Adipocyte (in vitro differentiated cells): ENCODE measurements at places on chromosomes 7 and 10.

DNA sequence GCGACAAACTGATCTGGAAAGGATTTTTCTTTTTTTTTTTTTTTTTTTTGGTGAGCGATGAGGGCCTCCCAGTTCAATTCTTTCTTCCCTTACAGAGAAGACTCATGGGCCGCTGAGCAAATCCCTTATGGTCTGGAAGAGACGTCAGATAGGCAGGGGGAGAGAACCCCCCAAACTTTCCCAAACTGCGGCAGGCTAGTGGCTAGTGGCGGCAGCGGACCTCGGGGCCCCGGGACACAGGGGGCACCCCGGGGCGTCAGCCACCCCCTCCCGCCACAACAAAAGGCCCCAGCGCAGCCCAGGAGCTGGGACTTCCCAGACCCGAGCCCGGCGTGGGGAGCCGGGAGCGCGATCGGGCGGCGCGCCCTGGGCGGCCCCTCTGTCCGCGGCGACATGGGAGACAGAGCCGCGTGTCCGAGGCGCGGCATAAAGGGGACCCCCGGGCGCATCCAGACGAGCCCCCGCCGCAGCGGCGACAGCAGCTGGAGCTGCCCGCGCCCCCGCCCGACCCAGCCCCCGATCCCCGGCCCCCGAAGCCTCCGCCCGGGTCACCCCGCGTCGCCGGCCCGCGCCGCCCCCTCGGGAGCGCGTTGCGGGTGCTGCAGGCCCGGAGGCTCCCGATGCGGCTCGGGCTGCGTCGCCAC lies 755 bp downstream of the FAM171A1 start:
- DNase-seq = peak; percentile 68

- DNase-seq = peak; percentile 32
Measured at GRCh38 chr10:96511044-96511945, 2.4 kb downstream of the TLL2 start.

- DNase-seq = no peak
Measured at GRCh38 chr10:37952043-37952755, 24.2 kb downstream of the ZNF25 start.

DNA sequence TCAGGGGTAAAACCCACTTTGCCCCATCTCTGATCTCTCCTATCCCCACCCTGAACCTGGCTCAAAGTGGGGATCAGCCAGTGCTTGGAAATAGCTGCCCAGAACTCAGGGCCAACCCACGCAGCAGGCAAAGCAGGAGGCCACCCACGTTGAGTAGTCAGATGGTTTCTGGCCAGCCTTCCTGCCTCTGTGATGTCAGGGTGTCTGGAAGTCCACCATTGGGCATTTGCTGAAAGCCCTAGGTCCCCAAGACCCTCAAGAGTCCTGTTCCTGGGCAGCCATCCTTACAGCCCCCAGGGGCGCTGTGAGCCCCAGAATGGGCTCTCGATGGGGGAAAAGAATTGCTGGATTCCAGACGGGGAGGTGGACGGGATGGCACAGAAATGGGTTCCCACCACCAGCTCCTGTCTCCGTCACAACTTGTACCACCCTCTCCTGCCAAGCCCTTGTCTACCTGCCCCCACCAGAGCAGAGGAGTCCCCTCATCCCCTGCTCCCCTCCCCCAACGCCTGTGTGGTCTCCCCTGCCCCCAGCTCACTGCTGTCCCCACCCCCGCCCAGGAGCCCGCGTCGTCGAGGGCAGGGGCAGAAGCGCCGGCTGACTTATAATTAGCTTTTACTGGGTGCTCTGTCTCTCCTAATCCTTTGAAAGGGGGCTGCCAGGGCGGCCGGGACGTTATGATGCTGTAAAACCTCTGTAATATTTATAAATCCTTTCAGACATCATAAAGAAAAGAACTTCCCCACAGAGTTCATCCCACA lies 3.9 kb downstream of the MYL10 start:
- peak; percentile 44 for DNase-seq

- no peak for DNase-seq
Measured at GRCh38 chr7:158759749-158760444, 55.3 kb upstream of the NCAPG2 start.

DNA sequence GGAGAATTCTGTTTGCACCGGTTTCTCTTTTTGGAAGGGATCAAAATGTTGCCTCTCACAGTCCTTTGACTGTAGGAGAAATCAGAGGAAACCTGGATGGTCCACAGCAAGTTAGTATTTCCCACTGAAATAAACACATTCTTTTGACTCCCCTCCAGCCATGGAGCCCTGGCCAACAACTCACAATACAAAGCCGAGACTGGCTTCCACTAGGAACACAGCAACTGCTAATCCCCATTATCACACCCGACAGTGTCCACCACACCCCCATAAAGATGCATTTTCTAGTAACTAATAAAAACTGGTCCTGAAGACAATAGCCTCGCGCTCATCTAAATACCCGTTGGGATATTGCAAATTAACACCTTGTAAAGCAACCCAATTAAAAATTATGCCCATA lies 798 bp upstream of the MACROH2A2 start:
- peak; percentile 3 for DNase-seq

- peak; percentile 50 for DNase-seq
Measured at GRCh38 chr10:103040418-103040817, 122.3 kb downstream of the CNNM2 start.

DNA sequence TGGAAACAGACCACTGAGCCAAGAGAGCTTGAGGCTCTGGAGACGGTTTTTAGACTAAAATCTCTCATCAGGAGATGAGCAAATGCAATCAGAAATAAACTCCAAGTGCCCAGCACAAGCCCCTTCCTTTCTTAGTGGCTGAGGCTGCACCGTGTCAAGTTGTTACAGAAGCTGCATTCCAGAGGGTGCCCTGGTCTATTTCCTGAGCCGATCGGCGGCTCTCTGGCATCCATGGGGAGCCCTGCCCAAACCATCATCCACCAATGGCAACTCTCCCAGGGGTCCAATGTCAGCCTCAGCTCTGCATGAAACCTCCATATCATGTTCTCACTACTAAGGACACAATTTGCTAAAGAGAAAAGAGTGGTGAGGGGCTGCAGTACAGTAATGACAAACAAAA lies 89.6 kb downstream of the SVIL start:
- no peak for DNase-seq

DNA sequence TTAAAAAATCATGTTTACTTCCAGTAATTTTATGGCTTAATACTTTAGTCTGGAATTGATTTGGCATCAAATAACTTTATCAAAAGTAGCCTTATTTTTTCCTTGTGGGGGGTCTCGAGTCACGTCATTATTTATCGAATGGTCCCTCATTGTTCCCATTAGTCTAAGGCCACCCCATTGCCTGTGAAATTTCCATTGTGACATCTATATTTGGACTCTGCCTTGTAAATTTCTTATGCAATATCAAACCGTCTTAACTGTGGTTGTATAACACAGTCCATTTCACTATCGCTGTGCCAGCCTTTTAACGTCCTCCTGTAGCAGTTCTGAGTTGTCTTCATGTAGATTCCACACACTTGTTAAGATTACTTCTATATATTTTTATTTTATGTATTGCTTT lies 103.9 kb upstream of the RET start:
- DNase-seq = no peak

GRCh38 chr10:48814933-48815332 lies 124.7 kb downstream of the LRRC18 start:
- DNase-seq = no peak

- DNase-seq = no peak
Measured at GRCh38 chr10:122974023-122974422, 6.2 kb upstream of the PSTK start.

DNA sequence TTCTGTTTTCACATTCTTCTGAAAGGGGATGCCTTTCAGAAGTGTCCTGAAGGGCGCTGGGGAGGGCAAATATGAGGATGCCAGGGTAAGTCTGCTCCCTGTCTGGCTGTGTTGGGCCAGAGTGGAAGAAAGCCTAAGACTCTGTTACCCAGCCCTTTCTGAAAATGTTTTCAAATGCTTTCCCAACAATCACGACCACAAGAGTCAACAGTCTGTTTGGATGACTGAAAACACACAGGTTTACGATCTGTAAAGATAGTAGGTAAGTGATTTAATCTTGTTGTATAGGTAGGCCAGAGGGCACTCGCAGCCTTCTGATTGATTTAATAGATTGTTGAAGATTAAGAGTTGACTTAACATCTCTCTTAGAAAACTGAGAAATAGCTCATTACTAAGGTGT lies 13.2 kb downstream of the SGPL1 start:
- DNase-seq = no peak
